ENCODE measurements at places on chromosomes 2 and 18. TPM values are rescaled to one million over a fixed set of nuclear protein-coding genes. Genes with fewer than 3 reads are reported as not detected.

Gene TMEM178A
- total RNA-seq, result 0.86 TPM

Gene GEN1
- 31.5 TPM for total RNA-seq

Gene ZFP36L2
- total RNA-seq, result 27.3 TPM

Gene MC5R
- not detected for total RNA-seq

Gene LIMS3
- 1.1 TPM for total RNA-seq

Gene ABCG5
- total RNA-seq, result not detected

Gene ZBTB7C
- total RNA-seq, result not detected

Gene ALLC
- not detected for total RNA-seq

Gene ARHGAP15
- total RNA-seq, result 103 TPM

Gene CYP26B1
- total RNA-seq, result 0.06 TPM

Gene FAM110C
- 0.48 TPM for total RNA-seq

Gene ICA1L
- total RNA-seq, result 10.0 TPM

Gene SPC25
- total RNA-seq, result 28.5 TPM

Gene LBX2
- 0.39 TPM for total RNA-seq

Gene PSMA8
- 0.45 TPM for total RNA-seq

Gene SRD5A2
- total RNA-seq, result not detected

Gene CNGA3
- not detected for total RNA-seq

Gene KCNG2
- not detected for total RNA-seq

Gene GDF7
- total RNA-seq, result not detected

Gene SEH1L
- total RNA-seq, result 108 TPM

Gene RNF144A
- total RNA-seq, result 57.5 TPM

Gene PDE11A
- not detected for total RNA-seq

Gene TSPYL6
- not detected for total RNA-seq

Gene SATB2
- total RNA-seq, result 0.21 TPM

Gene PDE1A
- total RNA-seq, result not detected

Gene C2orf72
- total RNA-seq, result 0.18 TPM

Gene COQ10B
- 48.6 TPM for total RNA-seq

Gene CABYR
- total RNA-seq, result 0.84 TPM

Gene PMAIP1
- total RNA-seq, result 52.6 TPM

Gene GPR75
- 0.55 TPM for total RNA-seq

Gene EPB41L3
- total RNA-seq, result 15.0 TPM

Gene AQP12B
- total RNA-seq, result not detected

Gene C2orf78
- not detected for total RNA-seq

Gene ONECUT2
- total RNA-seq, result 0.02 TPM

Gene HK2
- total RNA-seq, result 84.5 TPM

Gene OXER1
- total RNA-seq, result 0.54 TPM

Gene NT5C1B
- not detected for total RNA-seq

Gene MBP
- 60.0 TPM for total RNA-seq

Gene CKAP2L
- 55.6 TPM for total RNA-seq

Gene L3MBTL4
- 0.10 TPM for total RNA-seq

Gene PRKAG3
- total RNA-seq, result not detected

Gene C2orf81
- total RNA-seq, result 2.1 TPM

Gene CLEC4F
- 3.7 TPM for total RNA-seq

Gene ITM2C
- 18.4 TPM for total RNA-seq

Gene BOLL
- not detected for total RNA-seq

Gene NOSTRIN
- not detected for total RNA-seq

Gene GRHL1
- 0.88 TPM for total RNA-seq

Gene PSD4
- 137 TPM for total RNA-seq

Gene KCNE4
- total RNA-seq, result not detected

Gene UGT1A9
- not detected for total RNA-seq

Gene RNF125
- 13.8 TPM for total RNA-seq

Gene CHRNG
- total RNA-seq, result not detected

Gene FBXO48
- 1.9 TPM for total RNA-seq

Gene EVX2
- total RNA-seq, result not detected

Gene SALL3
- not detected for total RNA-seq

Gene MATN3
- total RNA-seq, result not detected
